ENCODE measurements at places on chromosomes 7 and 10. TPM values are rescaled to one million over a fixed set of nuclear protein-coding genes. Genes with fewer than 3 reads are reported as not detected.

DNA sequence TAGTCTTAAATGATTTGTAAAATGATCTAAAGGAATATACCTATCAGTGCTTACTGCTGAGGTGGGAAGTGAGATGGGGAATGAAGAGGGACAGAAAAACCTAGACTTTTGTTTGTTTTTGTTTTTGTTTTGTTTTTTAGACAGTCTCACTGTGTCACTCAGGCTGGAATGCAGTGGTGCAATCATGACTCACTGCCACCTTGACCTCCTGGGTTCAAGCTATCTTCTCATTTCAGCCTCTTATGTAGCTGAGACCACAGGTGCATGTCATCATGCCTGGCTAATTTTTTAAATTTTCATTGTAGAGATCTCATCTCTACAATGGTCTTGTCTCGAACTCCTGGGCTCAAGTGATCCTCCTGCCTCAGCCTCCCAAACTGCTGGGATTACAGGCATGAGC is 116.4 kb upstream of the SEM1 start:
- H3K27me3 ChIP-seq, result no peaks in the 10 kb centered on the region
- H3K36me3 ChIP-seq, result no peaks in the 10 kb centered on the region

GRCh38 chr7:64873155-64873500 is 29.9 kb upstream of the ZNF273 start:
- H3K4me3 ChIP-seq, result no peak overlapping the region
- H3K27me3 ChIP-seq, result no peaks in the 10 kb centered on the region
- H3K4me1 ChIP-seq, result no peaks in the 10 kb centered on the region
- H3K27ac ChIP-seq, result no peak overlapping the region
- DNase-seq, result peak; percentile 54

GRCh38 chr7:99601656-99602310 is 3.7 kb downstream of the TMEM225B start:
- no peaks in the 10 kb centered on the region for H3K27me3 ChIP-seq
- H3K36me3 ChIP-seq, result no peaks in the 10 kb centered on the region
- no peak overlapping the region for H3K27ac ChIP-seq
- H3K4me3 ChIP-seq, result no peak overlapping the region

DNA sequence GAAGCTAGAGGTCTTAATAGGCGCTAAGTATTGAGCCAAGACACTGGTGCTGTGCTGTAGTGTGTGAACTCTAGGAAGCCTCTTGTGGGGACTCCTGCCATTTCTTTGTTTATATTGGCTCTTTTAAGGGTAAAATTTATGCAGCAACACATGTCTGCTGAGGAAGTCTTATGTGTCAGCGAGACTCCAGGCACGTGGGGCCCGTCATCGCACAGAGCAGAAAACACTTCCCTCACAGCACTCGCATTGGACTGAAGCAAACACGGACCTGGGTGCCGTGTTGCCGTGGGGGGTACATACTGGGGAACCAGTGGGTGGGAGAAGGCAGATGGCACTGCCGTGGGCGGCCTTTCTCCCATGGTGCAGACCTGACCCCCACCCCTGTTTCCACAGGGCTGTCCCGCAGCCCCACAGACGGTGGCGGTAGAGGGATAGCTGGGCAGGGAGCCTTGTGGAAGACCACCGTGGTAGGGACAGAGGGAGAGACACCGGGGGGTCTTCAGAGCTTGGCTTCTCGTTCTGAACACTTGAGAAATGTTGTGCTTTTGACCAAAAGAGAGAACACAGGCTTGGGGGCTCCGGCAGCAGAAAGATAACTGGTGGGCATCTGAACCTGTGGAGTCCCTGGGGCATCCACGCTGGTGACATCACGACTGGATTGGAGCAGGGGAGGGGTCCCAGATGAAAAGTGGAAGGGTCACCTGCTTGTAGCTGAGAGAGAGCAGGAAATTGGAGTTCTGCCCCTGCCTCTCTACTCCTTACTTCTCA is 284.7 kb upstream of the SHH start:
- no peaks in the 10 kb centered on the region for H3K27me3 ChIP-seq
- no peak overlapping the region for H3K4me3 ChIP-seq
- no peak overlapping the region for H3K27ac ChIP-seq
- DNase-seq, result peak; percentile 78
- no peaks in the 10 kb centered on the region for H3K36me3 ChIP-seq

GRCh38 chr10:29840516-29841276 is 205.9 kb upstream of the SVIL start:
- peaks cover 2% of the 10 kb centered on the region for H3K27me3 ChIP-seq
- H3K4me1 ChIP-seq, result peaks cover 29% of the 10 kb centered on the region
- DNase-seq, result no peak
- H3K4me3 ChIP-seq, result no peak overlapping the region

- H3K27me3 ChIP-seq, result no peaks in the 10 kb centered on the region
- H3K4me3 ChIP-seq, result no peak overlapping the region
- no peaks in the 10 kb centered on the region for H3K4me1 ChIP-seq
Measured at GRCh38 chr7:122764902-122765301, 62.2 kb upstream of the RNF148 start.

DNA sequence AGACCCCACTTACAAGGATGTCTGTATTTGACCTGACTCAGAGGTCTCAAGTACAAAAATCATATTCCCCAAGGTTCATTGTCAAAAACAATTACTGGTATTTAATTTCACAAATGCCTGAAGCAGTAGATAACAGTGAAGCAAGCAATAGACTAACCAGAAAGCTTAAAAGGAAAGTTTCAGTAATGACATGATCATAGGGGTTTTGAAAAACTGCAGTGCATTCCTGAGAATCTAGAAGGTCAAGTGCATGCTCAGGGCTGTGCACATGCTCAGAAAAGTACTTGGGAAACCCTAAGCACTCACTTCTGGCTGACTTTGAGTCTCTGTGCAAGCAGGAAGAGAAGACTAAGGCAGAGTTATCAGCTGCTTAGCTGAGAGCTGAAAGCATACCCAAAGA is 27.1 kb downstream of the RASGEF1A start:
- peak; percentile 13 for DNase-seq
- H3K27ac ChIP-seq, result no peak overlapping the region
- peaks cover 2% of the 10 kb centered on the region for H3K36me3 ChIP-seq
- H3K4me3 ChIP-seq, result no peak overlapping the region
- peaks cover 30% of the 10 kb centered on the region for H3K27me3 ChIP-seq

LLCFC1 gene
- total RNA-seq, result not detected

WNT8B gene
- not detected for total RNA-seq

PARP12 gene
- 26.9 TPM for total RNA-seq
